ENCODE measurements at places on chromosomes 11 and 22.

DNA sequence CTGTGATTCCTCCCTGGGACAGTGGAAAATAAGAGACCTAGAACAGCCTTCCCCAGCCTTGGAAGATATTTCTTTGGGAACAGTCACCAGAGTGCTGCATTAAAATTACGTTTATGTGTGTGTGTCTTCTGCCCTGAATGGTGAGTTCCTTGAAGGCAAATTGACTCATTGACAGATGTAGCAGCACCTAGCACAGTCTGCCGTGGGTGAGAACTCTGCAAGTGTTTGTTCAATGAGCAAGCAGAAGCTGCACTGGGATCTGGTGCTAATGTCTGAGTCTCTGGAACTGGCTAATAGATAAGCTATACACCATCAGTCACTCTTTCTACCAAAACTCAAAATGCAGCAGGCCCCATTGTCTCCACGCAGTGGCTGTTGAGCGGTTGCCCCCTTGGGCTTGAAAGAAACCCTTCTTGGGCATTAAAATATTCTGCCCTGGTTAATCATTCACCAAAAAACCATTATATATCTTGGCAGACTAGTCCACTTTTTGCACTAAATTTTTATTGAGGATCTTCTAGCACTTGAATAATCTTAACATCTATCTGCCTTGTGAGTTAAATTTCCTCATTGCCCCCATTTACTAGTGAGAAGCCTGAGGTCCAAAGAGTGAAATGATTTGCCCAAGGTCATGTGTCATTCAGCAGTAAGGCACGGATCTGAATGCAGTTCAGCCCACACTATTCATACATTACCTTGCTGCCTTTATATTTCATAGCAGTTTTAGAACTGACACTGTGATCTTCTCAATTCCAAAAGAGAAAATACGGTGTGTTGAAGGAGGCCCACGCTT is 87.8 kb upstream of the GALNT18 start:
- DNase-seq = no peak

- no peak for DNase-seq
These were observed 6.0 kb downstream of the TBCEL start for GRCh38 chr11:121029813-121030445.

DNA sequence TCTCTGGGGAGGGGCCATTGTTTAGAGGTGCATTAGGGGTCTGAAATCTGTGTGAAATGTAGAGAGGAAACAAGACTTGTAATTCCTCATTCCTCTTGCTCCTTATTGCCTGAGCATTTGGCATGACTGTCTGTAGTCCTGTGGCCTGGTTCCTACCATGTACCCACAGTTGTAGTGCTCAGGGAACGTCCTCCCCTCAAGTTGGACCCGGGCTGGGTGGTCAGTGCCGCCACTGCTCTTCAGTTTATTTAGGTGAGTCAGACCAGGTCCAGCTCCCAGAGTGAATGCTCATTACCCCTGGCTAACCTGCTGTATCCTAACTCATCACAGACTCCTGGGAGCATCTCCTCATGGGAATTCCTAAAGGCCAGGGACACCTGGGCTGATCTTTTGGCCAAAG is 139.8 kb downstream of the GRIK4 start:
- no peak for DNase-seq

GRCh38 chr11:16896729-16897469 is 117.3 kb downstream of the PLEKHA7 start:
- no peak for DNase-seq

DNA sequence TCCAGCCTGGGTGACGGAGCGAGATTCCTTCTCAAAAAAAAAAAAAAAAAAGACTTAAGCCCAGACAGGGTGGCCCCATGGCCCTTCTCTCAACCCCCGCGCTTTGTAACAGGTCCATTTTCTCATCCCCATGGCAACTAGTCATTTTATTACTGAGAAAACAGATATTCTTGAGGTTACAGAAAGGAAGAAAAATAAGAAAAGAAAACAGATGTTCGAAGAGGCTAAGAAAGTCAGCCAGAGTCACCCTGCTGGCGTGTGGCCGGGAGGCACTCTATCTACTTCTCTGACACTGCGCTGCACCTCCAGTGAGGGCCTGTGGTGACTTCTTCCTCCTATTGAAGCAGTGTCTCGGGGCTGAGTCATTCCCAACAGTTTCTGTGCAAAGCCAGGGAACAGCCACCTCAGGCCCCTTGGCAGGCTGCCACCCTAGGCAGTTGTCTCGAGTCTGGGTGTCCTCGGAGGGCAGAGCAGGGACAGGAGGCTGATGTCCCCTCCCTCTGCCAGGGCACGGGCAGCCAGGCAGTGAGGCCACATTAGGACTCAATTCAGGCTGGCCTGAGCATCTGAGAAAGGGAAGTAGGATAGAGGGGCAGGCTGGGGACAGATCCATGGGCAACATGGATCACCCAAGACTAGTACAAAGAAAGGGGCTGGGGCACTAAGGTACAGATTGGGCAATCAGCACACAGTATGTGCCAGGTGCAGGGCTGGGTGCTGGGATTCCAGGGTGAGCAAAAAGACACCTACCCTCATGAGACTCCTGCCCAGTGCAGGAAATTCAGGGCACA is 16.4 kb upstream of the SYVN1 start:
- peak; percentile 98 for DNase-seq
